CD4-positive, CD25-positive, alpha-beta regulatory T cell (primary cell): ENCODE measurements at places on chromosomes 7 and 10.
A peak's percentile ranks its signal among the peaks of the same experiment; 100 is the strongest.

GRCh38 chr10:131928248-131929095 is 27.7 kb downstream of the PPP2R2D start:
- peak; percentile 56 for DNase-seq

GRCh38 chr10:100520811-100521210 is 1.1 kb upstream of the SEC31B start:
- DNase-seq: no peak

DNA sequence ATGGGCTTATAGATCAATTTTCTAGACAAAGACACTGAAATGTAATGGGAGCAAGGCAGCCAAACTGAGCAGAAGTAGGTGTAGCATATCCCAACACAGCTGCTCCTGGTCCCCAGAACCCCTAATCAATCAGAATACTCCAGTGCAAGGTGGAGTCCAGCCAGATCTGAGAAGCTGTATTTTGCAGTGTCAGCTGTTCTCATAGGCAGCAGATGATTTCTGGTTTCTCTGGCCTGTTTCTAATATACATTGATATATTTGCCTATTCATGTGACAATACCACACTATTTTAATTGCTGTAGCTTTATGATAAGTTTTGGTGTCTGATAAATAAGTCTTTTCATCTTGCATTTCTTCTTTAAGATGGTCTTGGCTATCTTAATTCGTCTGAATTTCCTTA is 117.4 kb upstream of the STARD3NL start:
- DNase-seq: no peak

DNA sequence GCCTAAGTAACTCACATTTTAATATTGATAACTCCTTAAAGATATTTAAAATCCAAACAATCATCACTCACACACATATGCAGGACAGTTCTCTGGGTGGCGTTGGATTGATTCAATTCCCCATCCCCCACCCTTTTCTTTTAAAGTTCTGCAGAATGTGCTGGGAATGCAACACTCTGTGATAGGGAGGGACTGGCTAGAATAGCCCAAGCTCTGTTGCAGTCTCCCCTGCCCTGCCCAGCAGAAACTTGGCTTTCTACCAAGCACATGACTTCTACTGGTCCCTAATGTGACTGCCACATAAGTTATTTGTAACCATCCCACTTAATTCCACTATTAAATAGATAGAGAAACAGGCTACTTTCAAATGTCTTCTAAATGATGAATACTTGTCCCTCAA is 55.2 kb downstream of the TWIST1 start:
- DNase-seq: no peak

DNA sequence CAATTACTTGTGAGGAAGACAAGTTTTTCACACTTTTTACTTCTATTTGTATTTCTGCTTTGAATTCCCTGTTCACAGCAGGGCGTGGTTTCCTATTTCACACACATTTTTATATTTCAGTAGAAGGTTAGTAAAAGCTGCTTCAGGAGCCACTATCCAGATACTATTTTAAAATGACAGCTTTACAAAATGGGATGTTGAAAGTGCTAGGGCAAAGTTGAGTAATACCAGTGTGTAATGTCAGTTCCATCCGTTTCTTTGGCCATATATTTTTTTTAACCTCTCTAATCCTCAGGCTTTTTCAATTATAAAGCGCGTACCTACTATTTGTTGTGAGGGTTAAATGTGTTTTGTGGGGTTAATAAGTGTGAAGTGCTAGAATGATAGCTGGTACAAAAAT is 276.6 kb downstream of the GPR158 start:
- no peak for DNase-seq

GRCh38 chr10:5645944-5646617 is 20.3 kb downstream of the ASB13 start:
- DNase-seq: no peak

GRCh38 chr7:108093341-108093740 is 36.8 kb downstream of the LAMB4 start:
- DNase-seq: no peak
